Endothelial cell (in vitro differentiated cells): ENCODE measurements at places on chromosomes 1 and 21. TPM values are rescaled to one million over a fixed set of nuclear protein-coding genes. Genes with fewer than 3 reads are reported as not detected.

PTAFR gene
- total RNA-seq: 0.72 TPM

GBP5 gene
- 2.6 TPM for total RNA-seq

SETDB1 gene
- 50.6 TPM for total RNA-seq

NFYC gene
- total RNA-seq: 49.7 TPM

LCE1B gene
- total RNA-seq: not detected

PLD5 gene
- not detected for total RNA-seq

DCAF8 gene
- total RNA-seq: 134 TPM

AQP10 gene
- total RNA-seq: not detected

WNT4 gene
- 0.77 TPM for total RNA-seq

ZYG11A gene
- 0.18 TPM for total RNA-seq

LDLRAD1 gene
- total RNA-seq: not detected

ANXA9 gene
- not detected for total RNA-seq

PIP5K1A gene
- 75.9 TPM for total RNA-seq

FAM131C gene
- total RNA-seq: 0.56 TPM

ELAVL4 gene
- total RNA-seq: 3.0 TPM

NENF gene
- total RNA-seq: 25.6 TPM

PFKFB2 gene
- 8.9 TPM for total RNA-seq

ICOSLG gene
- 1.2 TPM for total RNA-seq

ADAM30 gene
- total RNA-seq: not detected

PADI1 gene
- 0.08 TPM for total RNA-seq

WDTC1 gene
- 36.0 TPM for total RNA-seq

CCDC185 gene
- not detected for total RNA-seq

PLK3 gene
- 17.2 TPM for total RNA-seq

TFAP2E gene
- total RNA-seq: 3.6 TPM

MSH4 gene
- total RNA-seq: 0.44 TPM

GSTM2 gene
- 20.4 TPM for total RNA-seq

CYP4X1 gene
- 0.23 TPM for total RNA-seq

CDC20 gene
- total RNA-seq: 24.3 TPM

PHLDA3 gene
- 25.0 TPM for total RNA-seq

FTCD gene
- 1.5 TPM for total RNA-seq

RNU1-2 gene
- 3,428 TPM for total RNA-seq

PLCH2 gene
- not detected for total RNA-seq

CTH gene
- 20.2 TPM for total RNA-seq

MYOCOS gene
- not detected for total RNA-seq

CHI3L1 gene
- total RNA-seq: 0.21 TPM

MIXL1 gene
- total RNA-seq: 2.4 TPM

PKP1 gene
- 0.64 TPM for total RNA-seq

KIF1B gene
- 111 TPM for total RNA-seq

SEC16B gene
- total RNA-seq: 0.49 TPM

HAX1 gene
- total RNA-seq: 57.1 TPM

RASSF5 gene
- 1.2 TPM for total RNA-seq

MXRA8 gene
- 0.64 TPM for total RNA-seq

OR2T2 gene
- total RNA-seq: not detected

ASPM gene
- total RNA-seq: 9.4 TPM

MAGOH gene
- 57.3 TPM for total RNA-seq

AADACL3 gene
- total RNA-seq: not detected

KRTAP21-2 gene
- total RNA-seq: not detected

SLC6A9 gene
- total RNA-seq: 2.8 TPM

ASAP3 gene
- 36.4 TPM for total RNA-seq

ZSWIM5 gene
- total RNA-seq: 6.6 TPM

FMOD gene
- total RNA-seq: not detected

LRIG2 gene
- total RNA-seq: 23.0 TPM

GSTM1 gene
- total RNA-seq: not detected

GSTM5 gene
- 27.9 TPM for total RNA-seq

KRTAP7-1 gene
- total RNA-seq: not detected

GFI1 gene
- 0.26 TPM for total RNA-seq
